Aorta (tissue), 5 donors: ENCODE measurements at places on chromosomes 2 and 18. TPM values are rescaled to one million over a fixed set of nuclear protein-coding genes. Genes with fewer than 3 reads are reported as not detected.

Gene SLC11A1
- total RNA-seq = 56.1 TPM

Gene CPO
- total RNA-seq = 0.58 TPM

Gene MC2R
- not detected for total RNA-seq

Gene ELMOD3
- total RNA-seq = 26.6 TPM

Gene SPATA3
- total RNA-seq = not detected

Gene ERLEC1
- total RNA-seq = 55.0 TPM

Gene TFPI
- 105 TPM for total RNA-seq

Gene SCYGR4
- not detected for total RNA-seq
